Chondrocyte (in vitro differentiated cells): ENCODE measurements at places on chromosomes 2 and 18.

- DNase-seq = no peak
These were observed 17.2 kb upstream of the STPG4 start for GRCh38 chr2:47172156-47172921.

- no peak for DNase-seq
These were observed 344.8 kb downstream of the MTX2 start for GRCh38 chr2:176614049-176614448.

GRCh38 chr2:198375083-198375410 is 570.7 kb downstream of the PLCL1 start:
- no peak for DNase-seq

- DNase-seq = no peak
These were observed 98.6 kb downstream of the ACTR2 start for GRCh38 chr2:65326276-65326675.

DNA sequence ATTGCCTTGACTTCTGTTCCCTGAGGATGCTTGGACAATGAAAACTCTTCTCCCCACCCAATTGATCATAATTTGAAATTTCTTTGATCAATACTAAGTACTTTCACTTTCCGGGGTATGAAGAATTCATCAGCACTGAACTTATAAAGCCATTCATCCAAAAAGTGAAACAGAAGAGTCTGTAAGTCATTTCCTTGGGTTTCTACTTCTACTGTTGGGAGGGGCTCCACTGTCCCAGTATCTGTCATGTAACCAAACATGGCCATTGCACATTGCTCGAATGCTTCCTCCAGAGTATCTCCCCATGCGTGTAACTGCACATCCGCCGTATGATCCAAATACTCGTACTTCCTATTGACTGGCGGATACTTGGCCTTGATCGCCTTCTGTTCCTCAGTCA is 30.3 kb downstream of the NCL start:
- DNase-seq = no peak

DNA sequence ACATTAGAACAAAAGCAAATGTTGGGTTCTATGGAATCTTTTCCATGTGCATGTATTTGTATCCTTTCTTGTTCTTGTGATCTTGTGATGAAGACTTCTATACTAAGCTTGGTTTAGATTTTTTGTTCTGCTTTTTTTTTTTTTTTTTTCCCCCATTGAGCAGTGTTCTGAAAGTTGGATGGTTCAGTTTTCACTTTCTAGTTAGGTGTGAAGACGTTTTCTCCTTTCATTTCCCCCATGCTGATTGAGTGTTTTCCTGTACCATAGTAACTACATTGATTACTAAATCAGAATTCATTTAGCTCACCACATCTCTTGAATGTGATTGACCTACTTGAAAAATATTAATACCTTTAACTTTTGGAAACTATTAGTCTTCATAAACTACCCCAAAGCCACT is 34.1 kb downstream of the NOP58 start:
- no peak for DNase-seq

DNA sequence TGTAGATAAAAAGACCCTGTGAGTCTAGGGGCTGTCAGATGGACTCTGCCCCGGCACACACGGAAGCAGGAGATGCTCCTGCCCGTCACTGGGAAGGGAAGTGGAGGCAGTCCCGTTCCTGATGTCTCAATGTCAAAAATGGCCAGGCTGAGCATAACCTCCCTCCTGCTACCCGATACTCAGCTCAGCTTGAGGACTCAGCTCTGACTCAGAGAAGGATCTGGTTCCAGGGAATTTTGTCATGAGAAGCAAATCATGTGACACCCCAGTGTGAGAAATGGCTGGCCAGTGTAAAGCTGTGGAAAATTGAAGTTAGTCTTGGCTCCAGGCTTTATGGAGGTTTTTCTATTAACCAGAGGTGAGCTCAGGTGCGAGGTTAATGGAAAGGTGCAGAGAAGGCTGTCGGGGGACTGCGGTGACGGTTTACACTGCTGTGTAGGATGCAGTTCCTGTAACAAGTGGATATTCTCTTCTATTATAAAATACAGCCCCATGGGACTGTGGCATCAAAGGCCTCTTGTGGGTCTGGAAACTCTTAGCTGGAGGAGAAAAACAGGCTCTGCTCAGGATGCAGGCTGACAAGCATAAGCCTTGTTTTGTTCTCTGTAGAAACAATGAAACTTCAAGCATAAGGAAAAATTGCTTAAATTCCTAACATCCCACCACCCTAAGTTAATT is 24.7 kb upstream of the AGAP1 start:
- DNase-seq = no peak

- DNase-seq = no peak
These were observed 35.9 kb upstream of the POMC start for GRCh38 chr2:25204190-25204838.

DNA sequence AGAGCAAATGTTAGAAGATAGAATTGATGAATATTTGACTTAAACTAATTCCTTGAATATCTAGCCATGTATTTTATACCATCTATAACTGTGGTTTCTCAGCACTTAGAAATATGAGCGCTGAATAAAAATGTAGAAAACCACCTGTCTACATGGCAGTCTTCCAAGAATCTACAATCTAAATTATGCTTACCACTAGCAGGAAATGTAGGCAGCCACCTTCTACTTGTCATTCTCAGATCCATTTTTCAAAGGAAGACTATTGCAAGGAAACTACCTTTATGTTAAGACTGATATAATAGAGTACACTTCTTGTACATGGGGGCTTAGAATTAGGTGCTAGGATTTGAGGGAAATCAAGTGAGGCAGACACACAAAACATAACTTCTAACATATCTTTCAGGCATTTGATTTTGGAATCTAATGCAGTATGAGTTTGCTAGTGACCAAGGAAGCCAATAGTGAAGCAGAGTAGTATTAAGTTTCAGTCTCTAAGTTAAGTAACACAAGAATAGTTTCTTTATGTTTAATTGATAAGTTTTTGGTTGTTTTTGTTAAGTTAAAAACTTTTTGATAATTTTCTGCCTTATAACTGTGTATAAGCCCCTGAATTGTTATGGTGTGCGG is 175.9 kb upstream of the ITGA4 start:
- DNase-seq = no peak

GRCh38 chr18:2881840-2882195 is 35.0 kb downstream of the EMILIN2 start:
- no peak for DNase-seq

GRCh38 chr2:172931918-172932520 is 143.6 kb upstream of the MAP3K20 start:
- no peak for DNase-seq

- no peak for DNase-seq
These were observed 116.3 kb downstream of the ZNF532 start for GRCh38 chr18:58980991-58981390.

DNA sequence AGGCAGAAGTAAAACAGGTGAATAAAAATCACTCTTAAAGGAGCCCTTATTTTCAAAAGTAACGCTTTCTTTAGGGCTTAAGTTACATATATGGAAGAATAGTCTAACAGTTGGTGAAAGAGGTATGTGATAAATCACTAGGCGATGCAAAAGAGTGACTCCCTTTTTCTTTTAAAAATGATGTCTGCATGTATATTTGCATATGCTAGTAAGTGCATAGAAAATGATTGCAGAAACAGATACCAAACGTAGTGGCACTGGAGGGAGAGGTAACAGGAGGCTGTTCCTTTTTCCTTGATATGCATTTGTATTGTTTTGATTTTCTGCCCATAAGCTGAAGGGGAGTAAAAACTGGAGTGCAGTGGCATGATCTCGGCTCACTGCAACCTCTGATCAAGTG is 158.3 kb downstream of the PRPF40A start:
- DNase-seq = no peak

GRCh38 chr2:26033270-26033817 is 540 bp upstream of the RAB10 start:
- DNase-seq = peak; percentile 94

- peak; percentile 91 for DNase-seq
These were observed 2.1 kb downstream of the LRRTM1 start for GRCh38 chr2:80302314-80303005.

- no peak for DNase-seq
These were observed 7.7 kb downstream of the CD302 start for GRCh38 chr2:159790323-159790722.

GRCh38 chr18:10414293-10414842 is 40.1 kb upstream of the APCDD1 start:
- DNase-seq = no peak

- DNase-seq = no peak
These were observed 298.2 kb upstream of the NXPH2 start for GRCh38 chr2:139078376-139078775.

GRCh38 chr2:145321344-145321743 is 801.4 kb upstream of the ZEB2 start:
- no peak for DNase-seq

GRCh38 chr2:218516614-218517013 is 51.5 kb downstream of the USP37 start:
- DNase-seq = no peak

- no peak for DNase-seq
These were observed 4.3 kb downstream of the NLRC4 start for GRCh38 chr2:32260376-32260775.

- no peak for DNase-seq
These were observed 106.0 kb downstream of the ZNF236 start for GRCh38 chr18:76928179-76928868.

DNA sequence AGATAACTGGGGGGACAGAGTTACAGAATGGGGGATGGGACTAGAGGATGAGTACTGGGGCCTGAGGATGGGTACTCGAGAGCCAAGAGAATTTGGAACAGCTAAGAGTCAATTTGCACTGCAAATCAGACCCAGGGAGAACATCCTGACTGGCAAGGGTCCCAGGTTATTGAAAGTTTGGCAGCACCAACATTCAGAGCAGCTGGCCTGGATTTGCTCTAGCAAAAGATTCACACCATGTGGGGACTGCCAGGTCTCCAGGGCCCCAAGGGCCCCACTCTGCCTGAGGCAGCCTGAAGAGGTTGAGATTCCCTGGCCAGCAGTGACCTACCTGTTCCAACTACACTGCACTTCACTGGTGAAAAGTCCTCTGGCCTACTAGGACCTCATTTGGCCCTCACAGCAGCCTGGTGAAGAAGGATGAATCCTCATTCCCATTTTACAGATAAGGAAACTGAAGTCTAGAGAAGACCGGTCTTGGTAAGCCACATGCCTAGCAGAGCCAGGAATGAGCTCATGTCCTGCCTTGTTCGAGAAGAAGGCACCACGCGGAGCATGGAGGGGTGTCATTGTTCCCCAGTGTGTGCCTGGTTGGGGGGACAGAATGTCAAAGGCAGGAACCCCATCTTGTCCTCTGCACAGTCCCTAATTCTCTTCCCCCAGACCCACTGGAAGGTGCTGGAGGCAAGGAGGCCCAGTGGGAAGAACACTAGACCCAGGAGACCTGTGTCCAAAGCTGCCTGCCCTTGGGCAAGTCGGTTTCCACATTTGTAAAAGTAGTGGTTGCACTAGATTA is 258.6 kb downstream of the TNS1 start:
- DNase-seq = no peak

DNA sequence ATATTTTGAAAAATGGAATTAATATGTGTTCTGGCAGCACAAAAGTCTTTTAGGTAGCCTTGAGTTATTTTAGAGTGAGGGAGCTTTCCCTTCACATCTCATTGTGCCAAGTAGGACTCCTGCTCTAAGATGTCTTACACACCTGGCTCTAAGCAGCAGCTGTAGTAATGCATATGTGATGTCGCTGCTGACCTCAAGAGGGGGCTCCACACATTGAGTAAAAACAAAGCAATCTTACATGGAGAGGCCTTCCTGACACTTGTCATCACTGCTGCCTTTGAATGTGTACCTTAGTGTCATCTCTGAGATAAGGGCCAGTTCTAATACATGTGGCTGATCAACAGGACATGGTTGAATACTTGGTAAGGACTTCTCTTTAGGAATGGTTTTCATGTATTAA is 75.8 kb downstream of the ACTR3 start:
- no peak for DNase-seq

GRCh38 chr2:47778698-47779425 is 4.1 kb upstream of the MSH6 start:
- DNase-seq = no peak

- DNase-seq = no peak
These were observed 60.7 kb upstream of the HDAC4 start for GRCh38 chr2:239461291-239462190.

- DNase-seq = no peak
These were observed 8.5 kb downstream of the SPEG start for GRCh38 chr2:219443016-219443696.
